ENCODE measurements at places on chromosomes 4 and X. TPM values are rescaled to one million over a fixed set of nuclear protein-coding genes. Genes with fewer than 3 reads are reported as not detected.
A peak's percentile ranks its signal among the peaks of the same experiment; 100 is the strongest.

- no peak for DNase-seq
These were observed 73.3 kb upstream of the ZDHHC15 start for GRCh38 chrX:75596178-75596577.

GRCh38 chrX:112935029-112935428 is 94.4 kb upstream of the AMOT start:
- H3K27ac ChIP-seq = no peak overlapping the region
- H3K4me3 ChIP-seq = no peak overlapping the region
- no peaks in the 10 kb centered on the region for H3K27me3 ChIP-seq
- H3K36me3 ChIP-seq = no peaks in the 10 kb centered on the region
- no peaks in the 10 kb centered on the region for H3K4me1 ChIP-seq

- no peak overlapping the region for H3K27ac ChIP-seq
- H3K36me3 ChIP-seq = no peaks in the 10 kb centered on the region
- H3K27me3 ChIP-seq = no peaks in the 10 kb centered on the region
- no peaks in the 10 kb centered on the region for H3K4me1 ChIP-seq
These were observed 594.7 kb upstream of the GALNT7 start for GRCh38 chr4:172573899-172574298.

- H3K27me3 ChIP-seq = no peaks in the 10 kb centered on the region
- no peak overlapping the region for H3K4me3 ChIP-seq
- H3K4me1 ChIP-seq = peaks cover 4% of the 10 kb centered on the region
- H3K27ac ChIP-seq = no peak overlapping the region
- no peak for DNase-seq
These were observed 4.8 kb upstream of the SYNPO2 start for GRCh38 chr4:118883861-118884260.

DNA sequence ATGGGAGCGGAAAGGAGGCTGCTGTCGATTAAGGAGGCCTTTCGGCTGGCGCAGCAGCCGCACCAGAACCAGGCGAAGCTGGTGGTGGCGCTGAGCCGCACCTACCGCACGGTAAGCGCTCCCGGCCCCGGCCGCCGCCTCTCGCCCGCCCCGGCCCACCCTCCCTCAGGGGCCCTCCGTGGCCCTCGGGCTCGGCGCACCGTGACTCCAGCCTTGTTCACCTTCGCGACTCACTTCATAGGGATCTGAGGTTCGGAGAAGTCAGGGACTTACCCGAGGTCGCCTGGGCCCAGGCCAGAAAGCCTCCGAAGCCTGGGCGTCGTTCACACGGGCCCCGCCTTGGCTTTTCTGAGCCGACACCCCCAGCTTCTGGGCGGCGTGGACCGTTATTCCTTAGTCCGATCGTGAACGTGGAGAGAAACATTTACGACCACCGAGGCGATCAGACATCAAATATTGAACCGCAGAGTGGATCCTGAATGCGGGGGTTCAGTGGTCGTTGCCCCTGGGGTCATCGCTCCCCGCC is 362 bp downstream of the NCAPG start:
- peak overlapping the region; percentile 86 for H3K4me3 ChIP-seq
- no peak overlapping the region for H3K27ac ChIP-seq
- DNase-seq = no peak
- no peaks in the 10 kb centered on the region for H3K27me3 ChIP-seq
- no peaks in the 10 kb centered on the region for H3K36me3 ChIP-seq

- H3K27me3 ChIP-seq = no peaks in the 10 kb centered on the region
- no peaks in the 10 kb centered on the region for H3K4me1 ChIP-seq
- no peak overlapping the region for H3K27ac ChIP-seq
- H3K4me3 ChIP-seq = no peak overlapping the region
These were observed 89.6 kb upstream of the MAD2L1 start for GRCh38 chr4:120156120-120156718.

DNA sequence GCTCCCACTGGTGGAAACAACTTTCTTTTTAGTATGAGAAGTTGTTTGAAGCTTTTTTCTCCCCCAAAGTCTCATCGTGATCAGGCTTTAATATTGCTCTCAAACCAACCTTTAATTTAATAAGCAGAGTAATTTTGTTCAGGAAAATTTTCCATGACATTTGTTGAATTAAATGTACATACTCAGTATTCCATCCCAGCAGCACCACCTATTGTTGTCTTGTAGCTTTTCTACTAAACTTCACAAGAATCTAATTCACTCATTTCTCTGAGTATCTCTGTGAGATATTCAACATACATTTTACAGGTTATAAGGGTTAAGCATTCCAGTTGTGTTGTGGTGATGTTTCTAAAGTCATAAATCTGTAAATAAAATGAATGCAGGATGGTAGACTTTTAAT is 218.3 kb upstream of the HAND2 start:
- no peaks in the 10 kb centered on the region for H3K36me3 ChIP-seq
- H3K27me3 ChIP-seq = no peaks in the 10 kb centered on the region
- H3K4me1 ChIP-seq = no peaks in the 10 kb centered on the region
- no peak overlapping the region for H3K4me3 ChIP-seq

FGB gene
- not detected for total RNA-seq
